ENCODE measurements at places on chromosomes 7 and 10.

- no peak for DNase-seq
Observed at GRCh38 chr7:103150192-103150591, 1.3 kb upstream of the NAPEPLD start.

GRCh38 chr7:14688208-14688607 is 214.3 kb downstream of the DGKB start:
- no peak for DNase-seq

GRCh38 chr10:97921581-97922021 is 72.0 kb downstream of the GOLGA7B start:
- no peak for DNase-seq

DNA sequence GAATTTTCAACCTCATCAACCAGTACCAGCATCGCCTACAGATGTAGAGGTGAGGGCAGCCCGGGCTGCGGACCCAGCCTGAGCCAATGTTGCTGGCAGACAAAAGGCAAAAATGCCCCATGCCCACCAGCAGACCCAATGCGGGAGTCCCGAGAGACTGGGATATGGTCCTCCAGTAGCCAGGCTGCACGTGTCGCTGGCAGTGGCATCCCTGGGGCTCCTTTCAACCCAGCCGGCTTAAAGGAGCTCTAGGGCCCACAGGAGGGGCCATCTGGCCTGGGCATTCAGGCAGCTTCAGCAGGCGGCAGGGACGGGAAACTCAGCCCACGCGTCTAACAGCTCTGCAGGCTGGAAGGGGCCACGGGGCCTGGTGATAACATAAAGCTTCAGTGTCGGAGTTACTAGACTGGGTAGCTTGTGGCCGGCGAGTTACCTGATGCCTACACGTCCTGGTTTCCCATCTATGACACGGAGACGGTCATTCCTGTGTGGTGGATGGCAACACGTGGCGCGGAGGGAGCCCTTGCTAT is 70.7 kb downstream of the PROSER2 start:
- DNase-seq: no peak

- DNase-seq: no peak
Observed at GRCh38 chr7:27684491-27684890, 21.8 kb upstream of the HIBADH start.

Data from suppressor macrophage treated with lipopolysaccharide for 4 hours (primary cell).